ENCODE measurements at places on chromosomes 4 and X. TPM values are rescaled to one million over a fixed set of nuclear protein-coding genes. Genes with fewer than 3 reads are reported as not detected.
A peak's percentile ranks its signal among the peaks of the same experiment; 100 is the strongest.

DNA sequence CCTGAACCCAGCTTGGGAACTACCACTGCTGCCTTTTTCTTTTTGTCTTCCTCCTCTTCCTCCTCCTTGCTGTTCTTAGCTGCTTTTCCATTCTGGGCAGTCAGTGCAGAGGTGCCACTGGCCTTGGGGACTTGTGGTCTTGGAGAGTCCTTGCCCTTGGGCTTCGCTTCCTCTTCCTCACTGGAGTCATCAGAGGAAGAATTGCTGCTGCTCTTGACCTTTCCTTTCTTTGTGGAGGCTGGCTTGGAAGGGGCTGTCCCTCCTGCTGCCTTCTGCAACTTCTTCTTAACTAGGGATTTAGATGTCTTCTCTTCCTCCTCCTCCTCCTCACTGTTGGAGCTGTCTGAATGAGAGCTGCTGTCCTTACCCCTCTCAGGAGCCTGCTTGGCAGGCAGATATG is 53.2 kb downstream of the FAM9B start:
- no peak for DNase-seq

- no peak for DNase-seq
Measured at GRCh38 chr4:177573507-177573906, 131.3 kb upstream of the AGA start.

- no peak for DNase-seq
Measured at GRCh38 chr4:63678358-63678931, 730.8 kb downstream of the TECRL start.

Gene ADD1
- polyA plus RNA-seq: 121 TPM

- peak; percentile 48 for DNase-seq
Measured at GRCh38 chrX:18353931-18354368, 538 bp downstream of the SCML2 start.

- no peak for DNase-seq
Measured at GRCh38 chr4:25058796-25059195, 28.1 kb upstream of the LGI2 start.

- DNase-seq: no peak
Measured at GRCh38 chr4:8571702-8572685, 8.2 kb upstream of the GPR78 start.

GRCh38 chrX:131938749-131939148 is 84.4 kb upstream of the STK26 start:
- DNase-seq: no peak

- no peak for DNase-seq
Measured at GRCh38 chr4:45147866-45148265, 421.5 kb upstream of the GNPDA2 start.
